ENCODE measurements at places on chromosomes 2 and 18. TPM values are rescaled to one million over a fixed set of nuclear protein-coding genes. Genes with fewer than 3 reads are reported as not detected.

GRCh38 chr2:37332560-37332959, 7.9 kb upstream of the PRKD3 start:
- no peak for DNase-seq

GRCh38 chr2:19140463-19141208, 217.8 kb downstream of the OSR1 start:
- DNase-seq, result peak; percentile 53

GRCh38 chr2:241074065-241074818, 27.8 kb downstream of the MTERF4 start:
- DNase-seq, result no peak

The IL1RL2 gene
- total RNA-seq, result 1.4 TPM

The SERPINB10 gene
- total RNA-seq, result not detected

The HPCAL1 gene
- 22.5 TPM for total RNA-seq

Measured in prostate gland (tissue), 2 donors.